ENCODE measurements at places on chromosomes 3 and 15. TPM values are rescaled to one million over a fixed set of nuclear protein-coding genes. Genes with fewer than 3 reads are reported as not detected.

- no peak overlapping the region for H3K27ac ChIP-seq
- no peaks in the 10 kb centered on the region for H3K36me3 ChIP-seq
- no peaks in the 10 kb centered on the region for H3K27me3 ChIP-seq
- H3K4me1 ChIP-seq = no peaks in the 10 kb centered on the region
Measured at GRCh38 chr3:124635169-124635539, 95.1 kb upstream of the UMPS start.

- H3K27me3 ChIP-seq = no peaks in the 10 kb centered on the region
- H3K27ac ChIP-seq = peak overlapping the region; percentile 92
- peak overlapping the region; percentile 34 for H3K4me3 ChIP-seq
- DNase-seq = no peak
- H3K36me3 ChIP-seq = no peaks in the 10 kb centered on the region
Measured at GRCh38 chr15:101167411-101167752, 84.5 kb downstream of the CHSY1 start.

GRCh38 chr3:128823631-128824030 lies 55.8 kb upstream of the ACAD9 start:
- no peaks in the 10 kb centered on the region for H3K27me3 ChIP-seq
- DNase-seq = no peak
- H3K4me1 ChIP-seq = peaks cover 5% of the 10 kb centered on the region
- no peak overlapping the region for H3K4me3 ChIP-seq

DNA sequence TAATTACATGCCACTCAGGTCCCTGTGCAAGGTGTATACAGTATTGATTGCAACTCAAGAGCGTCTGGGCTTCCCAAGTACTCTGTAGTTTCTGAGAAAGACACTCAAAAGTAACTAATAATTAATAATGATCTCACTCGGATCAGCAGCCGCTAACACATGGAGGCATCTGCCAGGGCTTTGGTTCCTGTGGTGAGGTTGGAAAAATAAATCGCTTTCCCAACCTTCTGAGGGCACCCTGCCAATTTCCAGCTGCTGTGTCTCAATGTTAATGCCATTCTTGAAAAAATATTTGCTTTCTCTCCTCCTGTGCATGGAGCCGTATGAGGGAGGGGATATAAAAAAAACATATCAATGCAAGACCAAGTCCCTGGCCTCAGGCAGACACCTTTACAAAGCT lies 116.5 kb upstream of the SLC2A2 start:
- no peaks in the 10 kb centered on the region for H3K4me1 ChIP-seq

P2RY14 gene
- not detected for total RNA-seq

CYP8B1 gene
- total RNA-seq = 0.04 TPM

Data from K562 (cell line).